Stimulated activated CD8-positive, alpha-beta memory T cell treated with anti-CD3 and anti-CD28 coated beads, Interleukin-15, amount 100 ng/mL, for 24 hours (primary cell): ENCODE measurements at places on chromosomes 11 and 22.

DNA sequence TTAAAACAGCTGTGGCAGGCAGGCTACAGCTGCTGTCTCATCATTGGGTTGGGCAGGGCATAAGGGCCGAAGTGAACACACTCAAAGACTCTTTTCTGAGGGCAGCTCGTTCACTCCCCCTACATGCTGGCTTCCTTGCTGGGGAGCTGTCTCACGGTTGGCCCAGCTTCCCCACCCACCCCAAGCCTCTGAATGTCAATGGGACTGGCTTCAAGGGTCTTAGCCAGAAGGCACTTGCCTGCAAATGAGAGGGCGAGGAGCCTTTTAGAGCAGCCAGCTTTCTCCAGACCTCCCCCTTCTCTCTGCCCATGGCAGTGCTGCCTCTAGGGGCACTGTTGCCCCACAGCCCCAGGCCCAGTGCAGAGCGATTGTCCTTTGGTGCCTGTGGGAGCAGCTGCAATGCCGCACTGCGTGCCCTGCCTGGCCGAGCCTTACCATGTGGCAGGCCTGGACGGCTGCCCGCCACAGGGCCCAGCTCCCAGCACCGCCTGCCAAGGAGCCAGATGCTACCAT is 94.7 kb upstream of the RASSF10 start:
- DNase-seq, result no peak

GRCh38 chr11:35047179-35047578 is 91.8 kb upstream of the CD44 start:
- DNase-seq, result no peak

- DNase-seq, result no peak
Measured at GRCh38 chr11:7524462-7525235, 10.8 kb downstream of the PPFIBP2 start.

GRCh38 chr11:117199053-117199915 is at the start of gene TAGLN:
Gene TAGLN, plus strand, starts transcription at chr11:117199370. Its CDS starts 3,644 bp downstream, at chr11:117203014.
- DNase-seq, result no peak

DNA sequence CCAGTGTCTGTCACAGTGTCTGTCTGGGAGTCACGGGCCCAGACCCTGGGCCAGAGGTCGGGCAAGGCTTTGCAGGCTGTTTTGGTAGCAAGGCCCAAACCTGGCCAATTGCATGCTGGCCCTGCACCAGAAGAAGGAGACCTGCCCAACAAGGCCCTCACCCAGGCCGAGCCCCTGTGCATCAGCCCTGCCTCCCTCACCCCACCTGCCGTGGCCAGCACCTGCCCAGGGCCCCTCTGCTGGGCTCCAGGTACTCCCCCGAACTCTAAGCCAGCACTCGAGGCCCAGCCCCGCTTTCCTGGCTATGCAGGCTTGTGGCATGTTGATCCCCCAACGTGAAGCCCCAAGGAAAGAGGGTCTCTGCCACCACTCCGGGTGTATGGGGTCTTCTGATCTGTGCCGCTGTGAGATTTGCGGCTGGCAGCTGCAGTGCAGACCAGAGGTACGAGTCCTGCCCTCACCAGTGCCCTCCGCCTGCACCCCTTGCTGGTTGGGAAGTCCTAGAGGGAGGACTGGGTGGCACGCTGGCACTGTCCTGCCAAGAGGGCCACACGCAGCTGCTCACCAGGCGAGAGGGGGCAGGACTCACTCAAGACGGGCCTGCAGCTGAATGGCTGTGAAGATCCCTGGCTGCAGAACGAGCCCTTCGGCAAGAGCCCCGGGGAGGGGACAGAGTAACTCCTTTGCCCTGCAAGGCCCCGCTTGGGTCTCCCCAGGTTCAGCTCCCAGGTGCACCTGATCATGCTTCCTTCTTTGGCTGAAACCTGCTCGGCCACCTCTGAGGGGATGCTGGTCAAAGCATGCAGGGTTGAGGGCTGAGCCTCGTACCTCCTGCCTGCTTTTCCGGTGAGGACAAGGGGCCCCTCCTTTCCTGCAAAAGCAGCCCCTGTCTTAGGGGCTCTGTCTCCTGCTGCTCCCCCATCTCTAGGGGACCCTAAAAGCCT is 6.7 kb upstream of the SEPTIN5 start:
- no peak for DNase-seq
